ENCODE measurements at places on chromosomes 7 and 10.

DNA sequence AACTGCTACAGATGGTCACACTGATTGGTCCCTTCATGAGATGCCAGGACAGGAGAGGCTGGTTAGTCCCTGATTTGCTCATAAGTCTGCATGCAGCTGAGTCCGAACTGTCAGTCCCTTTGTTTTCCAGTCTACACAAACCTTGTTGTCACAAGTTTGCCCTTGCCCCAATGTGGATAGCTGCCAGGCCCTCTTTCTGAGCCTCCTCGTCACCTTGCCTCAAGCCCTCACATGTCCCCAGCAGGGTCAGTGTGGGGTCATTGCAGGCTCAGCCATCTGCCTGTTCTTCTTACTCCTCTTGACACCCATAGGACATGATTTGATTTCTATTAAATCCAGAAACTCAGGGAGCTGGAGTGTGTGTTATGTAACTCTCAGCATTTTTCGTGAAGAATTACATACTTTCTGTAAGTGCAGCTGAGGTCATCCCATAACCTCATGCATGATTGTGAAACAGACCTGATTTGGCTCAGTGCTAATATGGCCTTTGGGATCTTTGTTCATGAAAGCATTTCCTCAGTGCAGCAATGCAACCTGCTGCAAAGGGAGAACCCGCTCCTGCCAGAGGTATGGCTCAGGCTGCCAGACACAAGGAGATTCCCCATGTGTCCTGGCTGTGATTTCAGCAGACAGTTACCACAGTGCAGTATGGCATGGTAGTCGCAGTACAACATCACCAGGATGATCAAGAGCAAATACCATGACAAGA, 70.0 kb upstream of the ZMIZ2 start:
- peak; percentile 77 for DNase-seq

DNA sequence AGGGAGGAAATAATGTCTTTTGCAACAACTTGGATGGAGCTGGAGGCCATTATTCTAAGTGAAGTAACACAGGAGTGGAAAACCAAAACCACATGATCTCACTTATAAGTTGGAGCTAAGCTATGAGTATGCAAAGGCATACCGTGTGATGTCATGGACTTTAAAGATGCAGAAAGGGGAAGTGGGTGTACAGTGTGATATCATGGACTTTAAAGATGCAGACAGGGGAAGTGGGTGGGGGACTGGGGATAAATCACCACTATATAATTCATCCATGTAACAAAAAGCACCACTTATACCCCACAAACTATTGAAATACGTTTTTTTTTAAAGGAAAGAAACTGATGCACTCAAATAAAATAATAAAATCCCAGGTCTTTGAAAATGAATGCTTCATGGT, 29.5 kb downstream of the LYZL2 start:
- DNase-seq = no peak

DNA sequence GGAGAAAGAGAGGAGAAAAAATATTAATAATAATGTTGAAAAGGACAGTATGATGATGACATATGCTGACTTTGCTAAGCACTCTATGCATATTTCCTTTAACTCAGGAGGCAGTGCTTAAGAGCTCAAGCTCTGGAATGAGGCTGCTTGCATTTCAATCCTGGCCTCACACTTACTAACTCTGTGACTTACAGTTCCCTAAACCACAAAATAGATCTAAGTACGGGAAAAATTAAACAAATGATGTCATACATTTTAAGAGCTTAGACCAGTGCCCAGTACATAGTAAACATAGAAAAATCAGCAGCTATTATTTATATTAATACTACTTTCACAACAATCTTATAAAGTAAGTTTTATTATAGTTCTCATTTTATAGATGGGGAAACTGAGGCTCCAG, 61.3 kb downstream of the GFRA1 start:
- peak; percentile 69 for DNase-seq

DNA sequence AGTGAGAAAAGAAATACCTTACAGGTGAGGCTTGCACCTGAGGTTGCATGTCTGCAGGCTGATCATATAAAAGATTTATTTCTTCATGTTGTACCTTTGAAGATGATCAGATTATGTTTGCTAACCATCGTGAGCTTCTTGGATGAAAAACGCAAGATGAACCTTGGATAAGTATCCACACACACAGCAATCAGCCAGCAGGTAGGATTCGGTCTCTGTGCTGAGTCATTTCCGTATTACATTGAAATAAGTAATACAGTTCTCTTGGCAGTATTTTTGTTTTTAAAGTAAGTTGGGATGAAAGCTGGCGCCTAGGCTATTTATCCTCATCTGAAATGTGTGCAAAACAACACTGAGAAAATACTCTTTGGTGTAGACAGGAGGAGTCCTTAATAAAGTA, 109.0 kb upstream of the PRKCQ start:
- DNase-seq = no peak

DNA sequence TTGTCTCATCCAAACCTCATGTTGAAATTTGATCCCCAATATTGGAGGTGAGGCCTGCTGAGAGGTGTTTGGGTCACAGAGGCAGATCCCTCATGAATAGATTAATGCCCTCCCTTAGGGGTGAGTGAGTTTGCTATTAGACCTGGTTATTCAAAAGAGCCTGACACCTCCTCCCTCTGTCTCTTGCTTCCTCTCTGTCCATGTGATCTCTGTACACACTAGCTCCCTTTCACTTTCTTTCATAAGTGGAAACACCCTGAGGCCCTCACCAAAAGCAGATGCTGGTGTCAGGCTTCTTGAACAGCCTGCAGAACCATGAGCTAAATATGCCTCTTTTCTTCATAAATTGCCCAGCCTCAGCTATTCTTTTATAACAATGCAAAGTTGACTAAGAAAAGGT, 447.1 kb downstream of the MDFIC start:
- no peak for DNase-seq
